ENCODE measurements at places on chromosomes 13 and 19.

DNA sequence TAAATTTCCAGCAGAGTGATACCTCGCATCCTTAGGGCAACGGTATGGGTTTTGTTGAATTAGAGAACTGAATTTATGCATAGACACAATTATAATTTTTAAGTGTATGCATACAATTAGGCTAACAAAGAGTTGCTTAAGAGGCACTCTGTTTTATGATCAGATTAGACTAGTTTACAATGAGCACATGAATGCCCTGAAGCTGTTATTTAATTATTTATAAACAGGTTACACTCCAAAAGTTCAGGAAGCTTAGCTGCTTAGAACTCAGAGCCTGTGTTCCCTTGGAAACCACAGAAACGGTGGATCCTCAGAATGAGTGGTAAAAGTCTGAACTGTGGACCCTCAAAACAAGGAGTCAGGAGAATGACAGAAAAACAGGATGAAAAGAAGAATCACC, 72.5 kb upstream of the FBXL3 start:
- DNase-seq: no peak

- DNase-seq: peak; percentile 50
These were observed 15.3 kb downstream of the TNFSF14 start for GRCh38 chr19:6654347-6655310.

- no peak for DNase-seq
These were observed 32.7 kb upstream of the NFIC start for GRCh38 chr19:3333662-3334061.

GRCh38 chr19:42424712-42425131, 2.5 kb downstream of the LIPE start:
- no peak for DNase-seq

- no peak for DNase-seq
These were observed 835.0 kb upstream of the PCDH20 start for GRCh38 chr13:62250501-62251201.

GRCh38 chr13:29817604-29818378, 32.6 kb downstream of the UBL3 start:
- DNase-seq: no peak

DNA sequence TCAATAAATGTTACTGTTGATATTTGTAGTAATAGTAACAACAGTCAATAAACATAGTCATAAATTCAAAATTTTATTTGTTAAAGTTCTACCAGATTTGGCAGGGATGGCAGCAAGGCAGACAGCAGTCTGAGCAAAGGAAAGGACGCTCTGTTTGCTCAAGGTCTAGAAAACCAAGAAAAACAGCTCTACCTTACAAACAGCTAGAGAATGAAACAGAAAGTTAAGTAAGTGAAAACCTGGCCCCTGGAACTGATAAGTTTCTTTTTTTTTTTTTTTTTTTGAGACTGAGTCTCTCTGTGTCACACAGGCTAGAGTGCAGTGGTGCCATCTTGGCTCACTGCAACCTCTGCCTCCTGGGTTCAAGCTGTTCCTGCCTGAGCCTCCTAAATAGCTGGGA, 27.9 kb downstream of the ENOX1 start:
- no peak for DNase-seq

DNA sequence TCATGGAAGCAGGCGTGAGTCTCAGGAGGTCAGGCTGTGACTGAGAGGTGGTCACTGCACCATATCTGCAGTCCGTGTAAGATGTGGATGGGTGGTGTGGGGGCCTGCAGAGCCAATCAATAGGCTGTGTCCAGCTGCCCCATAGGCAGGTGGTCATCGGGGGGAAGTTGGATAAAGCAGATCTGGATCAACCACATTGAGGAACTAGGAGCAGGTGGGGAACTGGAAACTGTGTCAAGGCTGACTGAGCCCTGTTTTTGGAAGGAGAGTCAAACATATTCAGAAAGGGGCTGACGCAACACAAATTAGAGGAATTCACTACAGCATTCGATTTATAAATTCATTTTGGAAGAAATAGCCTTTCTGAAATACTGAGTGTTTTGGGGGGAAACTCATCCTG, 15.0 kb downstream of the CLEC4M start:
- no peak for DNase-seq

GRCh38 chr13:85661675-85662074, 137.5 kb downstream of the SLITRK6 start:
- DNase-seq: no peak

Measured in activated CD4-positive, alpha-beta T cell treated with anti-CD3 and anti-CD28 coated beads, Interleukin-2, amount 50 U/mL, for 4 hours (primary cell).